ENCODE measurements at places on chromosomes 5 and 9.

DNA sequence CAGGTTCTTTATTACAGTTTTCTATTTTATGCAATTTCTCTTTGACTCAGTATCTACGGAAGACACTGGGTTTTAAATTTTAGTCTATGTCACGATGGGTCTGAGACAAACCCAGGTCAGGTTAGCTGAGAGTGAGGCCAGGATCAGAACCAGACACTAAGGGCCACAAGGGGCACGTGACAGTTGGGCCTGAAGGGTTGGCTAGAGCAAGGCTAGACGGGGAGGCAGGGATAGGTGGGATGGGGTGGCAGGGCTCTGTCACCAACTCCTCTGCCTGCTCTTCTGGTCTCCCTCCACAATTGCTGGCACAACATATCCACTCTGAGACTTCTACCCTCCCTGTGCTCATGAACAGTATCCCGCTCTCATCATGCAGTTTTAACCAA lies 76.4 kb downstream of the MED27 start:
- DNase-seq: no peak

GRCh38 chr9:70034271-70034711 lies 9.4 kb upstream of the MAMDC2 start:
- no peak for DNase-seq

DNA sequence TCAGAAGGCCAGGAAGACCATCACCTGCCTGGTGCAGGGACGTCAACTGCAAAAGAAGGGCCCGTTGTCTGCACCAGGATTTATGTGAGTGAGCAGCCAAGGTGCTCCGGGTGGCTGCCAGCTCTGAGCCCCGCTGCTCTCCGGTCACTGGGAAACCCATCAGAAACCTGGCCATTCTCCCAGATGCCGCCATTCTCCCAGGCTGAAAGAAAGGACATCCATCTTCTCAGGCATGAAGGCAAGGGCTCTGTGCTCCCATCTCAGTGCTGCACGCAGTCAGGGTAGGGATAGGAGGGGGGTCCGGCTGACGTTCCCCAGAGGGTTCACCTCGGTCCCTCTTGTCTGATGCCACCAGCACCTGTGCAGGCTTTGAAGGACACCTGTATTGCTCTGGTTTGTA lies 158.4 kb downstream of the ERCC6L2 start:
- no peak for DNase-seq

- DNase-seq: no peak
These were observed 244.4 kb downstream of the FANCC start for GRCh38 chr9:95073042-95073607.

All from stimulated activated CD4-positive, alpha-beta T cell treated with anti-CD3 and anti-CD28 coated beads, TNF-alpha, amount 100 ng/mL, for 48 hours (primary cell).